ENCODE measurements at places on chromosomes 3 and 15. TPM values are rescaled to one million over a fixed set of nuclear protein-coding genes. Genes with fewer than 3 reads are reported as not detected.

The GRIP2 gene
- total RNA-seq = 0.17 TPM

The EXD1 gene
- not detected for total RNA-seq

The KBTBD13 gene
- total RNA-seq = not detected

The PTX3 gene
- 1,042 TPM for total RNA-seq

The TGM5 gene
- total RNA-seq = not detected

Measured in pericardium fibroblast (primary cell).